DMS153 (cell line): ENCODE measurements at places on chromosomes 5 and 9.

- peak; percentile 69 for DNase-seq
Measured at GRCh38 chr9:90815183-90815943, 13.7 kb downstream of the SYK start.

GRCh38 chr9:81191222-81191621 is 498.1 kb downstream of the TLE1 start:
- DNase-seq, result no peak

DNA sequence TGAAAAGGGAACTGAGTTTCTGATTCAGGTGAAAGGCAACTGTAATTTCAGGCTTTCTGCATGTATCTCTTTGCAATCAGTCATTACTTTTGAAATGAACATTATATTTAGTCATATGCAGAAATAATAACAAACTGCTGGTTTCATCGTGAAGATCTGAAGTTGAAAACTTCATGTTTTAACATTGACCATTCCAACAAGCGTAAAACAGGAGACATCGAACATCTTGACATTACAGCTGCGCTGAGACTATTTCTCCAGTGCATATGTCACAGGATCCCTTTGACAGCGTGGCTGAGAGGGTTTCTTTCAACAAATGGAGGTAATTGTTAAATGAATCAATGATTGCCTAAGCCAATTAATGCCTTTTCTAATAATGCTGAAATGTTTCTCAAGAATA is 38.2 kb upstream of the ZSWIM6 start:
- DNase-seq, result no peak

- no peak for DNase-seq
Measured at GRCh38 chr9:130390986-130391385, 53.8 kb upstream of the ASS1 start.

DNA sequence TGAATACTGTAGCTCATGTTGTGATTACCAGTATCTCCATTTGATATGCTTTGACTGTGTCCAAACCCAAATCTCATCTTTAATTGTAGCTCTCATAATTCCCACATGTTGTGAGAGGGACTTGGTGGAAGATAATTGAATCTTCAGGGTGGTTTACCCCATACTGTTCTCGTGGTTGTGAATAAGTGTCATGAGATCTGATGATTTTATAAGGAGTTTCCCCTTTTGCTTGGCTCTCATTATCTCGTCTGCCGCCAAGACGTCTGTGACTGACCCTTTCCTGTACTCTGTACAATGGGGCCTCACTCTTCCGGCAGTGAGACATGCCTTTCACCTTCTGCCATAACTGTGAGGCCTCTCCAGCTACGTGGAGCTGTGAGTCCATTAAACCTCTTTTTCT is 59.3 kb downstream of the TRIO start:
- DNase-seq, result no peak

DNA sequence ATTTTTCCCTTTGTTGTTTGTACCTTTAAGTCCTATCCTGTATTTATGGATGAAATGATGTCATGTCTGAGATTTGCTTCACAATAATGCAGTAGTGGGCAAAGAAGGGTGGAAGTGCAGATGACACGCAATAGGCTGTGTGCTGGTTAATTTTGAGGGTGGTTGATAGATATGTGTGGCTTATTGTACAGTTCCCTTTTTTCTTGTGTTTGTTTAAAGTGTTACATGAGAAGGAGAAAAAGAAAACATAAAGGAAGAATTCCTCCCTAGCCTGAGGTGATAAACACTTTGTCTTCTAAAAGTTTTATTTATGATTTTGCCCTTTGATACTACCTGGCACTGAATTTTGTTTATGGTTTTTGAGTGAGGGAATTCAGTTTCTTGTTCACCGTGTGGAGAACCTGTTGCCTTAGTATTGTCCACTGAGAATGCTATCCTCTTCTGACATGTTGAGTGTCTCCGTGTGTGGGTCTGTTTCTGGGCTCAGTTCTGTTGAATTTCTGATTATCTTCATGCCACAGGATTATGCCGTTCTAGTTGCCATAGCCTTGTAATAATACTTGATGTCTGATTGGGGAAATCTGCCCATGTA is 52.3 kb upstream of the FAM120AOS start:
- DNase-seq, result no peak

- no peak for DNase-seq
Measured at GRCh38 chr9:111949919-111950318, 53.3 kb downstream of the UGCG start.

DNA sequence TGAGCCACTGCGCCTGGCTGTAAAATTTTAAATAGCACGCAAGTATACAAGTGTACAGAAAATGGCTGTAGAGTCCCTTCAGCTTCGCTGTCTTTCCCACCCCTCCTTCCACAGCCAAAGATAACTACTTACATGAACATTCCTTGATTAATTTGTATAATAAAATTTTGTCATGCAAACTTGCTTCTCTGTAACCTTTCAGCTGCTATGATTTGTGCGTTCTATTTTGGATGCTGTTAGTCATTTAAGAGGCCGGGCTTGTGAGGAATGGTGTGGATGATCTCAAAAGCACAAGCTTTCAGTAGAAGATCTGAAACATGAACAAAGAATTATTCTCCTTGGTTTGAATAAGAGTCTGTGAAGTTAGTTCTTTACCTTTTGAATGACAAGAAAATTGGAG is 115.0 kb upstream of the TLE1 start:
- DNase-seq, result no peak

GRCh38 chr9:6938447-6938846 is 180.7 kb downstream of the KDM4C start:
- no peak for DNase-seq

- DNase-seq, result no peak
Measured at GRCh38 chr9:81650586-81651515, 38.5 kb downstream of the TLE1 start.

DNA sequence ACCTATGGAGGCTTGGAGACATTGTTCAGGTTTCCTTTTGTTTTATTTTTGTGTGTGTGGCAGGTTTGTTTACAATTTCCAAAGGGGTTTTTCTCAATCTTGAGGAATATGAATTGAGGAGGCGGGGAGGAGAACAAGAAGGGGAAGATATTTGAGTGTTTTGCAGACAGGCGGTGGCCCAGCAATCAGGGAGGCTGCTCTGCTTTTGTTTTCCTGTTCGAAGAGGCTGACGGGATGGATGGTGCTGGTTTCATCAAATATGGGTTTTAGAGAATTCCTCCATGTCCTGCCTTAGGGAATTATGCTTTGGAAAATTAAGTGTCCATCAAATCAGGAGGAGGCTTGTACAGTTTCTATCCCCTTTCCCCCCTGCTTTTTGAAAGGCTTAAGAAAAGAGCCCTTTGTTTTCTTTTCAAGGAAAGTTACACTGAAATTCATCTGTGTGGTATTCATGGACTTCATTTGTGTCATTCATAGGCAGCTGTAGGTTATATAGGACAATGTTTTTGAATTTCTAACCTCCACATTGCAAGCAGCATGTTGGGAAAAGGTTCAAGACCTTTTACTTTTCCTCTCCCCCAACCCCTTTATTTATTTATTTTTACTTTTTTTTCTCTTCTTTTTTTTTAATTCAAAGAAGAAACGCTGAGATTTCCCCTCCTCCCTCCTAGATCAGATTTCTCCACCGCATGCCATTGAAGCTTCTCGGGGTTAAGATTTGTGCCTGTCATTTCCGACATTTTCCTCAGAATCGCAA is 107.4 kb downstream of the ZNF462 start:
- DNase-seq, result no peak

DNA sequence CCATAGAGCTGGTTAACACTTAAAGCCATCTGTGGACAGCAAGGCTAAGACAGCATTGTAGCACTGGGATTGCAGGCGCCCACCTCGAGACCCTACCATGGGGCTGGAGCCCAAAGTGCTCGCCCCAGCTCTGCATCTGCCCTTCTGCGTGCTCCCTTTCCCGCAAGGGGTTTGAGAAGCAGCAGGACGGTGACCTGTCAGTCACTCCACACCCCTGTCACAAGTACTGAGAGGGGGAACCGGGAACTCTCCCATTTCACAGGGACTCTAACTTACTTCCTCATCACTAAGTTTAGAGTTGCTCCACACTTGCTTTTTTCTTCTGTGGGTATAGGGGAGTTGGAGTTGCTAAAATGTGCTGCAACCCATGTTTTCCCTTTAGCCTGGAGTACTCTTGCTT is 273.2 kb downstream of the SMARCA2 start:
- DNase-seq, result no peak

DNA sequence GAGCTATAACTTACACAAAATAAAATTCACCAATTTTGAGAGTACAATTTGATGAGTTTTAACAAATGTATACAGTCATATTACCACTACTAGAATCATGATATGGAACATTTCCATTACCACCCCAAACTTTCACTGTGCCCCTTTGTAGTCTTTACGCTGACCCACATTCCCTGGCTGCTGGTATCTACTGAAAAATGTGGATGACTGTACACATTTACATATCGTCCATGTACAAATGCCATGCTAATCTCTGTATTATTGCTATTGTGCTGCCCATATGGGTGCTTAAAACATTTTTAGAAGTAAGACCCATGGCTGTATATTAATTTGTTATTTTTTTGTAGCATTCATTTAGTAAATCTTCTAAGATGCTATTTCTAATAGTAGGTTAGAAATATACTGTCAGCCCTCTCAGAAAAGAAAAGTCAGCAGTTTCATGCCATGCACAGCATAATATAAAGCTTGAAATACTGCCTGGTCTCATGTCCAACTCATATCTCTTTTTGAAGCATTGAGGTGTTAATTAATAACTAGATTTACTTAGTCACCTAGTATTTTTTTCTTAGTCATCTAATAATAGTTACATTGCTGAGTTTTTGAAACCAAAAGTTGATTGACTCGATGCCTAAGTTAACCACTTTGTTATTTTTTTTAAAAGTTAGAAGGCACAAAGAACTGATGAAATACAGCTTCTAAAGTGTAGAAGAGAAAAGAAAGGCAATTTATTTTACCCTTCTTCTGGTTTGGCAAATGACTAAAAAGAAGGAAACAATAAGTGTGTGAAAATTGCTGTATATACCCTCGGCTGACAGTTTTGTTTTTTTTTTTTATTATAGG is 188.3 kb upstream of the MEF2C start:
- DNase-seq, result no peak

- DNase-seq, result no peak
Measured at GRCh38 chr5:76472335-76473008, 69.4 kb downstream of the IQGAP2 start.

GRCh38 chr9:99199938-99200539 is 21.7 kb downstream of the ALG2 start:
- peak; percentile 54 for DNase-seq

GRCh38 chr5:117242028-117242427 is 667.4 kb upstream of the SEMA6A start:
- no peak for DNase-seq

- DNase-seq, result no peak
Measured at GRCh38 chr9:135705376-135705775, 3.4 kb downstream of the KCNT1 start.

DNA sequence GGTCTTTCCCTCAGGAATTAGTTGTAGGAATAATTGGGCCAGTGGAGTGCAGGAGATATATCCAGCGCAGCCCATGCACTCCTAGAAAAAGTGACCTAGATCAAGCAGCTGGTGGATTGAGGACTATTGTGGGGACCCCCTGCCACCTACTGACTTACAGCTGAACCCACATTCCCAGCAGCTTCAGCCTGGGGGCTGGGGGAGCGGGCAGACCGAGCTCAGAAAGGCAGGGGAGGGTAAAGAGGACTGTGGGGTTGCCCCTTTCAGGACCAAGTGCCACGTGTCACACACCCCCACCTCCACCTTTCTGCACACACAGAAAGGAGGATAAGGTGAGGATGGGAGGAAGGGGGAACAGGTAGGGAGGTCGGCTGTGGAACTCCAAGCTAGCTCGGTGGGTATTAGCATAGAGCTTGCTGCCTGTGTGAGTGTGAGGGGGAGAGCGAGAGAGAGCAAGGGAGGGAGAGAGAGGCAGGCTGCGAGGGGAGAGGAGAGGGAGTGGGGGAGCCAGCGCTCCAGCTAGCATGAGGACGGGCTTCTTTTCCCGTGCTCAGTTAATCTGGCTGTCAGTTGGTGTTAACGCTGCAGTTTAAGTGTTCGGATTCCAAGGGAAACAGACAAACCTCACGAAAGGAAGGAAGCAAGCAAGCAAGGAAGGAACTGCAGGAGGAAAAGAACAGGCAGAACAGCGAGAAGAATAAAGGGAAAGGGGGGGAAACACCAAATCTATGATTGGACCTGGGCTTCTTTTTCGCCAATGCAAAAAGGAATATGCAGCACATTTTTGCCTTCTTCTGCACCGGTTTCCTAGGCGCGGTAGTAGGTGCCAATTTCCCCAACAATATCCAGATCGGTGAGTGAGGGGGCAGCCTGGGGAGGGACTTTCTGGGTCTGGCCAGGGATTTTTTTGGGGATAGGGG is at the start of gene GRIA1:
GRIA1 (plus strand) TSS at position 553 of the 920 bp plus-strand sequence.
- DNase-seq, result no peak

- no peak for DNase-seq
Measured at GRCh38 chr5:17829456-17829855, 195.2 kb downstream of the TAF11L14 start.

DNA sequence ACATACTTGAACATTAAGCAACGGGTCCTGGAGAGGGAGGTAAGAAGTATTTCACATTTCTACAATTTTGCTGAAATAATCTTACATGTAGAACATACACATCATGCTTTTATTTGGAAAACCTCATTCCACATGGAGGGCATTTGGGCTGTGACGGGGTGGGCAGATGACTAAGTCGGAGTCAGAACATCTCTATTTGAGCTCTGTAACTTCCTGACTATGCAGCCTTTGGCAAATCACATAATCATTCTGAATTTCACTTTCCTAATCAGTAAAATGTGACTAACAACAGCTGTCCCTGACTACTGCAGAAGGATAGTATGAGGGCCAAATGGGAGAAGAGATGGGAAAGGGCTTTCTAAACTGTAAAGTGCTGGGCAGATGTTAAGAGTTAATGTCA is 17.1 kb upstream of the IL6ST start:
- no peak for DNase-seq

GRCh38 chr5:143064218-143064641 is 294.1 kb downstream of the ARHGAP26 start:
- no peak for DNase-seq

- no peak for DNase-seq
Measured at GRCh38 chr5:169422087-169422486, 121.1 kb upstream of the SLIT3 start.

DNA sequence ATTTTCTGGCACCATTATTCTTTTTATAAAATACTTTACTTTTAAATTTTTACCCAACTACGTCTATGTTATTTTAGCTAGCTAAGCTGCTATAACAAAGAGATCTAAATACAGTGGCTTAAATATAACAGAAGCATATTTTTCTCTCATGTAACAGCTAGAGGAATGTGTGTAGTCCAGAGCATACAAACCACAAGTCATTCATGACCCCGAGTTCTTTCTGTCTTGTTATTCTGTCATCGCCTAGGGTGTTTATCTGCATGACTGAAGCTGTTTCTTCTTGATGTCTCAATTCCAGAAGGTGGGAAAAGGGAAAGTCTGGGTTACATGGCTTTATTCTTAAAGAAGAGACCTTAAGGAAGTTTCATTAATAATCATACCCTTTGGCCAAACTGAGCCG is 136.9 kb upstream of the RFX3 start:
- DNase-seq, result no peak

DNA sequence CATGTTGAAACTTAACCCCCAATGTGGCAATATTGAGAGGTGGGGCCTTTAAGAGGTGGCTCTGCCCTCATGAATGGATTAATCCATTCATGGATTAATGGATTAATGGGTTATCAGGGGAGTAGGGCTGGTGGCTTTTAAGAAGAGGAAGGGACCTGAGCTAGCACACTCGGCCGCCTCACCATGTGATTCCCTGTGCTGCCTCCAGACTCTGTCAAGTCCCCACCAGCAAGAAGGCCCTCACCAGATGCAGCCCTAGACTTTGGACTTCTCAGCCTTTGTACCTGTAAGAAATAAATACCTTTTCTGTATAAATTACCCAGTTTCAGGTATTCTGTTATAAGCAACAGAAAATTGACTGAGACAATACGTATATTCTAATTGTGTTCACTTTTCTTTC is 272.2 kb upstream of the DMRT1 start:
- no peak for DNase-seq
